Adipose tissue (tissue), 3 donors: ENCODE measurements at places on chromosomes 7 and 10. TPM values are rescaled to one million over a fixed set of nuclear protein-coding genes. Genes with fewer than 3 reads are reported as not detected.

Gene PYROXD2
- polyA plus RNA-seq = 7.4 TPM

Gene ZNF25
- 11.1 TPM for polyA plus RNA-seq

Gene MUC12
- not detected for polyA plus RNA-seq

Gene SFTPA1
- polyA plus RNA-seq = 0.39 TPM

Gene TEX47
- not detected for polyA plus RNA-seq

Gene CALCR
- polyA plus RNA-seq = not detected

Gene NPC1L1
- 0.34 TPM for polyA plus RNA-seq

Gene LBX1
- not detected for polyA plus RNA-seq

Gene PPP1R3A
- not detected for polyA plus RNA-seq

Gene STX1A
- 4.0 TPM for polyA plus RNA-seq

Gene ECHS1
- polyA plus RNA-seq = 405 TPM

Gene SH2D4B
- polyA plus RNA-seq = not detected

Gene DEPP1
- 1,305 TPM for polyA plus RNA-seq

Gene TRIL
- polyA plus RNA-seq = 1.7 TPM

Gene NUTM2D
- polyA plus RNA-seq = 1.7 TPM

Gene ZPBP
- not detected for polyA plus RNA-seq

Gene FKBP6
- not detected for polyA plus RNA-seq

Gene MYO1G
- polyA plus RNA-seq = 1.8 TPM

Gene HKDC1
- 0.13 TPM for polyA plus RNA-seq

Gene SCART1
- polyA plus RNA-seq = 1.3 TPM

Gene CNPY1
- not detected for polyA plus RNA-seq

Gene GPR15LG
- polyA plus RNA-seq = not detected

Gene DPP6
- polyA plus RNA-seq = 0.06 TPM

Gene TMEM176B
- polyA plus RNA-seq = 9.1 TPM

Gene ARHGEF35
- 4.4 TPM for polyA plus RNA-seq

Gene NUTM2E
- 0.58 TPM for polyA plus RNA-seq

Gene SPOCK2
- 3.6 TPM for polyA plus RNA-seq

Gene ZNF503
- polyA plus RNA-seq = 11.5 TPM

Gene NXPH1
- polyA plus RNA-seq = not detected

Gene PIK3AP1
- polyA plus RNA-seq = 9.7 TPM

Gene TMEM270
- polyA plus RNA-seq = not detected
